ENCODE measurements at places on chromosomes 13 and 19. TPM values are rescaled to one million over a fixed set of nuclear protein-coding genes. Genes with fewer than 3 reads are reported as not detected.

- DNase-seq = no peak
These were observed 18.4 kb downstream of the AMER2 start for GRCh38 chr13:25153736-25154135.

DNA sequence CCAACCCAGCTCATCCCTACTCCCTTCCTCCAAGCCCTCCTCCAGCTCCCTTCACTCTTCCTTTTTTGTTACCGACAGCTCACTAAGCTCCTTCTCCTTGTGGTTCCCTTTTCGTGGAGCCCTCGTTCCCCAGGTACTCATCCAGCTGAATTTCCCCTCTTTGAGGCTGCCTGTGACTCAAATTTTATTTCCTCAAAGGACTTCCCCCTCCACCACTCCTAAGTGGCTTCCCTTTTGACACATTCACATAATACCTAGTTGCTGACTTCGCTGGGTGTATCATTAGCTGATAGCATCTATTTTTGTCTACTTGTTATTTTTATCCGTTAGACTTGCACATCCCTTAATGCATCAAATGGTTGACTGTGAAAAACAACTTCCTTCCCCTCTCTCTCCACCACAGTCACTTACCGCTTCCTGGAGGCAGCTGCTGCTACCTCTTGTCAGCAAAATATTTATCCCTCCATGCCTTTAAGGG lies 14.5 kb downstream of the FFAR2 start:
- DNase-seq = no peak

DNA sequence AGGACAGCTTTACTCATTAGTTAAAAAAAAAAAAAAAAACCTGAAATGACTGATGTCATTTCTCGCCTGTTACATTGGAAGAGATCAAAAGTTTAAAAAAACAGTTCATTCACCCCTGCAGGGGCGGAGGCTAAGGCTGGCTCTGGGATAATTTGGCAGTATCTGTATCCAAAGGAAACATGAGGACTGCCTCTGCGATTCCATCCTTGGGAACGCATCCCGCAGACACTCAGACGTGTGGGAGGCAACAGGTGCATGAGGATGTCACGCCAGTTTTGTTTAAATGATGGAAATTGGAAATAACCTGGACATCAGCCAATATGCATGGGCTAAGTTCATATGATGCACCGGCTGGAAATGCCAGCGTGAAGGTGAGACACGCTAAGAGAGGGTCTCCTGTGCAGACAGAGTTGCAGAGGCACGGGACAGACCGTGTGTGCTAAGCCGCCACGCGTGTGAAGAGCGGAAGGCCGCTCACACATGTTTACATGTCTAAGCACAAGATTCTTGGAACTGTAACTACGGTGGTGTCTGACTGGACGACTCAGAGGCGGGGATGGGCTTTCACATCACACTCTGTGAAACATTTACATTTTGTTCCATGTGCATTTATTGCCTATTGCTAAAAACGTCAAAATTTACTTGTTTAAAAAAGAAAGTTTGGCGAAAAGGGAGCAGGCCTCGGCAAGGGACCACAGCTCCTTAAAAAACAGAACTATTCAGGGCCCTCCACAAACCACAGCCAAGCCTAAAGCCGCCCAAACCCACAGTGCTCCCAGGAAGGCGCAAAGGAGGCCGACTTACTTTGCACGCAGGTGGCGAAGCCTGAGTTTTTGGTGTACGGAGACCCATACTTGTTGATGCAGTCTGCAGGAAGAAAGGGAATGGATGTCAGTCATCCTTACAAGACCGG lies 17.9 kb downstream of the GAS6 start:
- no peak for DNase-seq

The ACP7 gene
- total RNA-seq = not detected

The FPR1 gene
- total RNA-seq = 4.1 TPM

The GZMM gene
- 45.6 TPM for total RNA-seq

DNA sequence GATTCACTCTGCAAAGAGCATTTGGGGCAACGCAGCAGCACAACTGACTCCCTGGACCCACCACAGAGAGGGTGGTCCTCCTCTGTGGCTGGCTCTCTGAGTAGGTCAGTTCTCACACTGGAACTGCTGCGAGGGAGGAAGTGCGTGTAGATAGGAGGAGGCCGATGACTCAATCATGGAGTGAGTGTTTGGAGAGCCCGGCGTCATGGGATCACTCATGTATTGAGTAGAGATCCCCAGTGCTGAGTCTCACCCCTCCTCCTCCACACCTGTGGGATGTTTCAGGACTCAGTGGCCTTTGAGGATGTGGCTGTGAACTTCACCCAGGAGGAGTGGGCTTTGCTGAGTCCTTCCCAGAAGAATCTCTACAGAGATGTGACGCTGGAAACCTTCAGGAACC lies 8.9 kb downstream of the ZNF101 start:
- no peak for DNase-seq

The PGLYRP2 gene
- total RNA-seq = not detected

DNA sequence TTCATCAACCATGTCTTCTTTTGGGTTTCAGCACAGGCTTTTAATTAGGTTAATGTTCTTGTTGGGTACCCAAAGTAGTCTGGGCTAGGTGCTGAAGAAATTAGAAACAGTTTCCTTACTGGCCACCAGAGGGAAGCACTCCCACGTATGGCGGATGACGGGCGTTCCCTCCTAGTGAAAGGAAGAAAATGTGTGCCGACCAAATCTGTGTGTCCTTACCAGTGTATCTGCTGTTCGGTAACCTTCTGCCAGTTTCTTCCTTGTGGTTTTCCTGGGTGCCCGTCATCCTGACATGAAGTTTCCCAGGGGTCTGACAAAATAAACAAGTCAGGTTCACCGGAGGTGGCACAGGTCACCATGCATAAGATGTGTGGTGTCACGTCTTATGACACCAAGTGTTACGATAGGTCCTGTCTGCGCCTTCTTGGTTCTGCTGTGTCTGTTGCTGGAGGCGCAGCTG lies 6.0 kb upstream of the WDR88 start:
- DNase-seq = peak; percentile 19

The KLF2 gene
- total RNA-seq = 578 TPM

The ZNF729 gene
- not detected for total RNA-seq

The CHST8 gene
- not detected for total RNA-seq

- DNase-seq = no peak
These were observed 453.9 kb downstream of the COG6 start for GRCh38 chr13:40109351-40109844.

- DNase-seq = no peak
These were observed 145.2 kb upstream of the KLHL1 start for GRCh38 chr13:70253411-70253810.

GRCh38 chr13:30872276-30872594 lies 33.8 kb upstream of the MEDAG start:
- DNase-seq = no peak

GRCh38 chr19:38527466-38528136 lies 90.2 kb downstream of the MAP4K1 start:
- no peak for DNase-seq

- DNase-seq = no peak
These were observed 38.2 kb downstream of the PDS5B start for GRCh38 chr13:32624441-32624840.

The LHB gene
- total RNA-seq = not detected

The FUT1 gene
- total RNA-seq = 0.07 TPM

DNA sequence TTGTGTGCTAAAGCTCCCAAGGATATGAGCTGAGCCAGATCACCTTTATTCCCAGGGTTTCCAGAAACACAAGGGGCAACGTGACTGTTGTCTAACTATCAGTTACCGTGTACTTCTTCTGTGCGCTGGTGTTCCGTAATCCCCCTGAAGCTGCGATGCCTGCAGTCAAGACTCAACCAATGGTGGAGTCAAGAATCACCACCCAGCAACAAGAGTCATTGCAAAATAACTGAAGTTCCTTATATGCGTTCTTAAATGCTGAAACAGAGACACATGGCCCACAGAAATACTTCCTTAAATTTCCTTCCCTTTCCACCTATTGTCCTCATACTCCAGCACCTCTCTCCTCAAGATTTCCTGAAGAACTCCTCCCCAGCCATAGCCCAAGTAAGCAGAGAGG lies 200.2 kb downstream of the KATNAL1 start:
- DNase-seq = no peak

- no peak for DNase-seq
These were observed 31.7 kb downstream of the TSHZ3 start for GRCh38 chr19:31317570-31317969.

DNA sequence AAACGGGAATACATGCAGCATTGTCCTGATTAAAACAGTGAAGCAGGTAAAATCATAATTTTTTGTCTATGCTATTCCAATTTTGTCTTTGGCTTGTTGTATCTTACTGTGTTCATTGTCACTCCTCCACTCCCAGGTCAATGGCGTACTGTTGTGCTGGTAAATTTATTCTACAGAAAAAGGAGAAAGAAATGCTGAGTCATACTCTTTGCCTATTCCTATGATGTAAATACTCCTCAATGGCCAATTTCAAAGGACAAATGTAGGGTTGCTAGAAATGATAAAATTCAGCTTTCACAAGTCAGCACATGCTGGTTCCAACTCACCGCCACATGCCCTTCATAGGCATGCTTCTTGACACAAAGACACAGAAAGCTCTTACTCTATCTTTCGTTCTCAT lies 694.4 kb upstream of the PCDH20 start:
- no peak for DNase-seq

The ETHE1 gene
- total RNA-seq = 21.0 TPM

DNA sequence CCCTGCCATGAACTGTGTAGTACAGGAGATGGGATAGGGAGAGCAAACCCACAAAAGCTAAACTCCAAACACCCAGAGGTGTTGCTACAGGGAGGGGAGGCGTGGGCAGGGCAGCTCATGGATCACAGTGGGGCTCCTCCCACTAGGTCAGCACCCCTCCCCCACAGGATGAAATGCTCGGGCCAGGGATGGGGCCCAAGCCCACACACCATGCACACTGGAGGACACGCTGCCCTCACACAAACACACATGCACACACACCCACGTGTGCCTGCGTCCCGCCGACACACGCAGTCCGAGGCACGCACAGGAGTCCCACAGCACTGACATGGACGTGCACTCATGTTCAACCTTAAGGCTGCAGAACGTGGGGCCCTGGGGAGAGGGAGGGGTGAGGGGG lies 6.0 kb upstream of the CCNP start:
- no peak for DNase-seq

- no peak for DNase-seq
These were observed 117.7 kb downstream of the COL4A2 start for GRCh38 chr13:110424569-110425443.

DNA sequence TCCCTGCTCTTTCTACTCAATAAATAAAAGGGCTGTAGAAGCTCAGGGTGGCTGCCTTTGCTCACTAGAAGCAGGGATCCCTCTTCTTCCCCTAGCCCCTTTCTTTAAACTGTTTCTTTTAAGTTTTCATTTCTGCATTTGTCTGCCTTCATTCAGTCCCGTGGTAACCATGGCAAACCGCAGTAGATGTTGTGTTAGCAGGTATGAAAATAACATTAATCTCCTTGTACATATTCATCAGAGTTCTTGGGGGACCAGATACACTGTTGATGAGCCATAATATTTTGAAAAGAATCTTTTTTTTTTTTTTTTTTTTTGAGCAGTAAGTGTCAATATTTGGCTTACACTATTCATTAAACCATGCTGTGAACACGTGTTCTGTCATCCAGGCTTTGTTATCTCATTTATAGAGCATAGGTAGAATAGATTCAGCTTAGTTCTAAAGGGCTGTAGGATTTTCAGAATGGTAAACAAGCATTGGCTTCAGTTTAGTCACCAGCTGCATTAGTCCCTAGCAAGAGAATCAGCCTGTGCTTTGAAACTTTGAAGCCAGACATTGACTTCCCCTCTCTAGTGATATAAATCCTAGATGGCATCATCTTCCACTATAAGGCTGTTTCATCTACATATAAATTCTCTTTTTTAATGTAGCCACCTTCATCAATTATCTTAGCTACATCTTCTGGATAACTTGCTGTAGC lies 59.4 kb upstream of the SPRY2 start:
- no peak for DNase-seq

DNA sequence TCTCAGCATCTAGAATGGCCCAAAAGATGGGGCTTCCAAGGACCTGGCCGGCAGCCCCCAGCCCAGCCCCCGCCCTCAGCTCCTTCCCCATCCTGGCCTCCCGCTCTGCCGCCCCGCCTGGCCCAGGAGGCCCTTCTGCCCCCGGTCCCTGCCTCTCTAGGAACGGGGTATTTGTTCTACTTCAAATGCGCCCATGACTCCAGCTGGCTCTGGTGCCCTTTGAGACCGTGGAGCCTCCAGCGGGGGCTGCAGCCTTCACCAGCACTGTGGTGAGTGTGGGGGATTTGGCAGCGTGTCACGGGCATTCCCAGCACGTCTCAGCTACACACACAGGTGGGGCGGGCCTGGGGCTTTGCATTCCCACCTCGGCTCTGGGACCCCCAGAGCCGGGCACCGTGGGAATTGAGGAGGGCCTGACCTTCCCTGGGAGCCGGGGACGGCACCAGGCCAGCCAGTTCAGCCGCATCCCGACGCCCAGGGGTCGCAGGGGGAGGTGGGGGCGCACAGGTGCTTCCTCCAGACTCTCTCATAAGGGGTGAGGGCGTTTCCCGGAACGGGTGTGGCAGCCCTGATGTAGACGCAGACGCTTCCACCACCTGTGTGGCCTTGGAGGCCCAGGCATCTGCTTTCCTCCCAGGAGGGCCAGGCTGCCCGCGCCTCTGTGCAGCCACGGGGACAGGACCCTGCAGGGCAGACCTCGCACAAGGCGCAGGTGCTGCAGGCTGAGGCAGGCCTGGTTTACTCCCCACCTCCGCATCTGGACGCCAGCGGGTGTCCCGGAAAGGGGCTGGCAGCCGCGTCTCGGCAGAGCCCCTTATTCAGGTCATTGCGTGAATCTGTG lies 947 bp downstream of the ATP4B start:
- no peak for DNase-seq

DNA sequence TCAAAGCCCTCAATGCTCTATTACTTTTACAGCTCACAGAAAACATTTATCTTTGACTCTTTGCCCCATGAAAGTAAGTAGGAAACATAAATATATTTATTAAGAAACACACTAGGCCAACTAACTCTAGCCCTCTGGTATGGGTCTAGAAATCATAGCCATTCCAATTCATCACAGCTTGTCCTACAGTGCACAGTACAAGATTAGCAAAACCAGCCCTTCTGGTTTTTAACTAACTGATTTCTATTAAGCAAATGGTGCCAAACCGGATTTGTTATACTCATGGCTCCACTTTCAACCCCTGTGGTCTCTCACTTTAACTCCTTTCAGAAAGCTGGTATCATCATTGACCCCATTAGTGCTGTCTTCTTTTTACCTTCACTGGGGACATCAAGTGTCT lies 5.6 kb upstream of the LRRC63 start:
- no peak for DNase-seq

The NKPD1 gene
- 0.97 TPM for total RNA-seq

The FLT3 gene
- 0.70 TPM for total RNA-seq

- no peak for DNase-seq
These were observed 11.2 kb downstream of the VASP start for GRCh38 chr19:45518469-45518826.

DNA sequence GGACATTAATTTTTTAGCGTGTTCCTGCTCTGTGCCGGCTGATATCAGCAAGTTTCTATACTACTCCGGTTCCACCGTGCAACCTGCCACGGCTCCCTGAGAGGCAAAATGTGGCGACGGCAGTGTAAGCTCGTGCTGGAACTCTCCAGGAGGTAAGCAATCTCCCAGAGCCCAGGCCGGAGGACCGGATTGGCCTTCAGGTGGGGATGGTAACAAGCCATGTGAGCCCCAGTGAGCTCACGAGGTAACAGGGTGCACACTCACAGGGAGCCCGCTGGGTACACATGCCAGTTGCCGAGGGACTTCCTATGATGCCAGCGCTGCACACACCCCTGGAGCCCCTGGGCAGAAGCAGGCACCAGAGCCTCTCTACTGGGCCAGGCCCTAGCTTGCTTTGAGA lies 38.5 kb downstream of the NAXD start:
- DNase-seq = no peak

GRCh38 chr19:3580156-3580934 lies 4.9 kb upstream of the GIPC3 start:
- no peak for DNase-seq

The ADAMTSL5 gene
- 5.6 TPM for total RNA-seq
